ENCODE measurements at places on chromosomes 1 and 21. TPM values are rescaled to one million over a fixed set of nuclear protein-coding genes. Genes with fewer than 3 reads are reported as not detected.

- no peaks in the 10 kb centered on the region for H3K36me3 ChIP-seq
- H3K4me1 ChIP-seq: no peaks in the 10 kb centered on the region
- H3K27me3 ChIP-seq: no peaks in the 10 kb centered on the region
- DNase-seq: no peak
- no peak overlapping the region for H3K27ac ChIP-seq
These were observed 8.8 kb upstream of the THEMIS2 start for GRCh38 chr1:27863538-27863915.

GRCh38 chr1:218965821-218966220 lies 207.9 kb upstream of the LYPLAL1 start:
- no peak overlapping the region for H3K27ac ChIP-seq
- no peaks in the 10 kb centered on the region for H3K4me1 ChIP-seq
- H3K36me3 ChIP-seq: no peaks in the 10 kb centered on the region
- peaks cover 8% of the 10 kb centered on the region for H3K27me3 ChIP-seq

DNA sequence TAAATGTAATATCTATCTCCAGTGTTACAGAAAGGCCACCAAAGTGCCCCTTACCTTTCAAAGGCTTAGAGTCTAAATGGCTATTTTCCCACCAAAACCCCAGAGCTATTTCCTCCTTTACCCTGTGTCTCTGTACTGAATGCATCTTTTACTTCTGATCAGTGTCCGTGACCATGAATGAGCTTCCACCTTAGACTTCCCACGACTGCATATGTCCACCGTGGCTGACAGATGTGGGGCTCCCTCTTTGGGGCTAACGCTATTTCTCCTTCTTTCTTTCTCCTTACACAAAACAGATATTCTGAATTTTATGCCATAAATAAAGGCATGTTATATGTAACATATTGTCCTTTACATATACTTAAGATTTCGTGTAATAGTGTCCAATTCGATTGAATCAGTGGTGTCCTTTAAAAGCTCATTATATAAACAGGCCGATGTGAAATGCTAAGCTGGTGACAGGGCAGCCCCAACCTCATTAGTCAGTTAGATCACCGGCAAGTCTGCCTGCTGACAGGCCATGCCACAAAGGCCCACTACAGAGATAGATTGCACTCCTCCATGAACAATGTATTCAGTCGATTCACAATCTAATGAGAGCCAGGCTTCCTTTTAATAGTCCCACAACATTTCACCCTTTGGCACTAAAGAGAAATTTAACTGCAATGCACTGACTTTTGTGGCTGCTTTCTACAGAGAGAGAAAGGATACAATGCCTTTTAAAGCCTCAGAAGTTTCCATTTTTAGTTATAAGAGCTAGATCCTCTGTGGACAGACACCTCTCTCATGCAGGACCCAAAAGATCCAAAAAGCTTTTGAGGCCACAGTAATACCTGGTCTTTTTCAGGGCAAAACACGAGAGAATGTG lies 297.9 kb downstream of the PCP4 start:
- H3K4me1 ChIP-seq: no peaks in the 10 kb centered on the region
- no peaks in the 10 kb centered on the region for H3K36me3 ChIP-seq
- no peak overlapping the region for H3K4me3 ChIP-seq
- no peak overlapping the region for H3K27ac ChIP-seq

- H3K27me3 ChIP-seq: no peaks in the 10 kb centered on the region
- H3K4me1 ChIP-seq: no peaks in the 10 kb centered on the region
- H3K36me3 ChIP-seq: peaks cover 20% of the 10 kb centered on the region
- no peak for DNase-seq
- no peak overlapping the region for H3K4me3 ChIP-seq
These were observed 140.1 kb downstream of the MACF1 start for GRCh38 chr1:39344394-39345154.

DNA sequence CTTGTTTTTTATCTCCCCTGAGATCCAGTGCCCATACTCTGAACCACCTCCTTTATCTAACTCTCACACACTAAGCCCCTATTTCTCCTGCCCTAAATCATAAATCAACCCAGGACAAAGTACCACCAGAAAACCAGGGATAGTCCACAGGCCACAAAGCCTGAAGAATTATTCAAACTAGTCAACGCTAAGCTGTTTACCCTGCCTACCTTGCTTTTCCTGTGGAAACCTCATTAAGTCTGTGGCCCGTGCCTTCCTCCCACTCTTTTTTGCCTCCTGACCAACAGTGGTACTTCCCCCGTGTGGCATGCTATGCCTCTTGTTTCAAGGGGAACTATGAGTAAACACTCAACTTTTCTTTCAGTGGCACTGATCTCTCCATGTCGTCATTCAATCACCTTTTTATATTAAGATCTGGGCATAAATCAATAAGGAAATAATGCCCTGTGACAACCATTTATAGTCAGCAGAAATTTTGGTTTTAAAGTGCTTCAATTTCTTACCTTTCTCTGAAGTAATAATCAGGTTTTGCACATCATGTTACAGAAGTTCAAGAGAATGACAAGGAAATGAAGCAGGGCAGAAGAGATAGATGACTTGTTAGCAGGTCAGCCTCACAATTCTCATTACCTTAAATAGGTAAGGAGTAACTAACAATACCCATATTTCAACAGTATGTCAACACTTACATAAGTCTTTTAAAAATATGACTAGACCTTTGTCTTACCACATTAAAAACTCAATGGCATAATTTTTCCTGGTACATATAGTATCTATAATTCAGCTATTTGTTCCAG lies 32.1 kb downstream of the EYA3 start:
- no peak overlapping the region for H3K27ac ChIP-seq
- H3K4me3 ChIP-seq: no peak overlapping the region
- H3K36me3 ChIP-seq: no peaks in the 10 kb centered on the region
- no peaks in the 10 kb centered on the region for H3K27me3 ChIP-seq
- no peak for DNase-seq

DNA sequence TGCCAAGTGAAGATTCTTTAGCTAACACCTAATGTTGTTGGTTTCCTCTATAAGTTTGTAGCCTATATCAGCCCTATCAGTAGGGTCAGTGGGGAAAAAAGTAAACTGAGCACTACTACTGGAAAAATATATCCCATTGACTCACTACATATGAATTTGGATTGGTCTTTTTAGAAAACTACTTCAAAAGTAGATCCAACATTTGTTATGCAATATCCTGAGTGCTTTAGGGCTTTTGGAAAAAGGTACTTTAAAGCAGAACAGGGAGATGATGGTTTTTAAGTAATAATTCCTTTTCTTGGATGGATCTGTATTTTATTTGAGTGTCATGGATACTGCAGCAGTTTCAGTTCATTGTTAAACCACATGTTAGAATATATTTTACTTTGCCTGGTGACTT lies 7.1 kb downstream of the C1orf21 start:
- peaks cover 22% of the 10 kb centered on the region for H3K4me1 ChIP-seq
- H3K27ac ChIP-seq: no peak overlapping the region
- DNase-seq: no peak
- H3K27me3 ChIP-seq: no peaks in the 10 kb centered on the region
- no peaks in the 10 kb centered on the region for H3K36me3 ChIP-seq
- H3K4me3 ChIP-seq: no peak overlapping the region

DNA sequence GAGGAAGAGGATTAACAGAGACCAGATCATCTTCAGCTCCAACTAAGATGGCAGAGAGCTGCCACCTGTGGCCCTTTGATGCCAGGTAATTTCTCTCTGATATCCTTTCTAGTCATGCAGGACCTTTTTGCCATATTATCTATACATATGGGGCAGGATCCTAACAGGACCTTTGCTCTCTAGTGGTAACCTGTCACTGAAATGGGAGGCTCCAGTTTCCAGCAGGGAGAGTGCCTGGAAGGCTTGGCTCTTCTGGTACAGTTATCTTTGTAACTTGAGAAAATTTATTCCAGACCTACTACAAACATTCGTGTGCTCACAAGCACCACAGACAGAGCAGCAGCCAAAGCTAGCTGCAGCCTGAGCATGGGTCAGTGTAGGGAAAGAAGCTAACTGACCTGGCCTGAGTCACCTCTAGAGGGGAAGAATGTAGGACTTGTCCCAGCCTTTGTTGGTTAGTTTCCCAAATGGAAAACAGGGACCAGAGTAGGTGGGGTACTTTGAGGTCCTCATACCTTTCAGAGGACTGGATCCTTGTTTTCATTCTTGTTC lies 86.5 kb upstream of the MACF1 start:
- no peaks in the 10 kb centered on the region for H3K36me3 ChIP-seq
- H3K4me3 ChIP-seq: no peak overlapping the region
- no peak overlapping the region for H3K27ac ChIP-seq
- peaks cover 10% of the 10 kb centered on the region for H3K4me1 ChIP-seq

The CCDC181 gene
- total RNA-seq: 6.7 TPM

The HSD3B2 gene
- not detected for total RNA-seq
